ENCODE measurements at places on chromosomes 3 and 15.

DNA sequence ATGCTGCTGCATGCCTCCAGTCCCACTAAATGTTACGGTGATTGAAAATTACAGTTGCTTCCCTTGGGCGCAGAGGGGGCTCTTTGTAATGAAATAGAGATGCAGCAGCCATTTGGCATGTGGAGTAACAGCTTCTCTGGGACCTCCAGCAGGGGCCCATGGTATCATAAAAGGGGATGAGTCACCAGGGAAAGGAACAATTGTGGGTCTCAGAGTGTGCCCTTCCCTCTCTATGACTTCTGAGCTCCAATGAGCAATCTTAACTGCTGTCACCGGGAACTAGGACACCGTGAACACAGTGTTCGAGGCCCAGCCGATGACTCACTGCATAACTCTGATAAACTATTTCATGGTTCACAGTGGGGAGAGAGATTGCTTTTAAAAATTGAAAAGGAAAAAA lies 164.8 kb upstream of the NUDT16 start:
- no peaks in the 10 kb centered on the region for H3K36me3 ChIP-seq
- H3K4me1 ChIP-seq, result peaks cover 16% of the 10 kb centered on the region

- no peak overlapping the region for H3K27ac ChIP-seq
- no peak overlapping the region for H3K4me3 ChIP-seq
- H3K36me3 ChIP-seq, result no peaks in the 10 kb centered on the region
Measured at GRCh38 chr3:33231756-33232465, 13.3 kb upstream of the SUSD5 start.

- no peak overlapping the region for H3K27ac ChIP-seq
- H3K27me3 ChIP-seq, result no peaks in the 10 kb centered on the region
- no peak for DNase-seq
Measured at GRCh38 chr3:23501201-23501802, 298.2 kb downstream of the UBE2E2 start.

DNA sequence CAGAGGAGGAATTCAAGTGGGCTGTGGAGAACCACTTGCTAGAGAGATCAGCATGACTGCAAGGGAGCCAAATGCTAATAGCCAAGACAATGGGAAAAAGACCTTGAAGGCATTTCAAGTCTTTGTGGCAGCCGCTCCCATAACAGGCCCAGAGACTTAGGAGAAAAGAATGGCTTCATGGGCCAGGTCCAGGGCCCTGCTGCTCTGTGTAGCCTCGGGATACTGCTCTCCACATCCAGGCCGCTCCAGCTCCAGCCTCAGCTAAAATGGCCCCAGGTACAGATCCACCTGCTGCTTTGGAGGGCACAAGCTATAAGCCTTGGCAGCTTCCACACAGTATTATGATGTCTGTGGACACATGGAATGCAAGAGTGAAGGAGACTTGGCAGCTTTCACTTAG lies 157.7 kb downstream of the NECTIN3 start:
- H3K4me1 ChIP-seq, result no peaks in the 10 kb centered on the region
- no peak for DNase-seq
- H3K36me3 ChIP-seq, result no peaks in the 10 kb centered on the region
- H3K27me3 ChIP-seq, result no peaks in the 10 kb centered on the region
- no peak overlapping the region for H3K4me3 ChIP-seq

DNA sequence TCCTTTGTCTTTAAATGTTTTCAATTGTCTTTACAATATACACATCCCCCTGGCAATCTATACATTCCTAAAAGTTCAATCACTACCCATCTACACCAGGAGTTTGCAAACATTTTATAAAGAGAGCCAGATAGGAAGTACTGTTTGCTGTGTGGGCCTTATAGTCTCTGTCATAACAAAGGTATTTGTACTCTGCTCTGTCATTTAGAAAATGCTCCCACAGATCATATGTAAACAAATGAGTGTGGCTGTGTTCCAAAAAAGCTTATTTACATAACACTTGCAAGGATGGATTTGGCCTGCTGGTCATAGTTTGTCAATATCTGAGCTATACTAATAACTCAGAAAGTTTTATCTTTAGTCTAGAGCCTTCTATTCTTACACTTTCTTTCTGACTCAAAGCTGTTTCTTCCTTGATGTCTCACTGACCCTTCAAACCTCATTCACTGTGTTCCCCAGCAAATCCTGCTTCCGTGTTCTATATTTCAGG lies 511.9 kb downstream of the GBE1 start:
- no peaks in the 10 kb centered on the region for H3K36me3 ChIP-seq
- no peak for DNase-seq
- H3K4me3 ChIP-seq, result no peak overlapping the region
- H3K4me1 ChIP-seq, result no peaks in the 10 kb centered on the region
- no peaks in the 10 kb centered on the region for H3K27me3 ChIP-seq
- no peak overlapping the region for H3K27ac ChIP-seq

- no peak overlapping the region for H3K4me3 ChIP-seq
- peaks cover 2% of the 10 kb centered on the region for H3K27me3 ChIP-seq
- H3K36me3 ChIP-seq, result no peaks in the 10 kb centered on the region
- no peak overlapping the region for H3K27ac ChIP-seq
Measured at GRCh38 chr15:73677146-73677607, 7.0 kb upstream of the CD276 start.

GRCh38 chr3:141412936-141413354 lies 44.6 kb downstream of the ZBTB38 start:
- no peak overlapping the region for H3K4me3 ChIP-seq
- no peaks in the 10 kb centered on the region for H3K27me3 ChIP-seq
- H3K27ac ChIP-seq, result no peak overlapping the region
- H3K4me1 ChIP-seq, result peaks cover 24% of the 10 kb centered on the region

DNA sequence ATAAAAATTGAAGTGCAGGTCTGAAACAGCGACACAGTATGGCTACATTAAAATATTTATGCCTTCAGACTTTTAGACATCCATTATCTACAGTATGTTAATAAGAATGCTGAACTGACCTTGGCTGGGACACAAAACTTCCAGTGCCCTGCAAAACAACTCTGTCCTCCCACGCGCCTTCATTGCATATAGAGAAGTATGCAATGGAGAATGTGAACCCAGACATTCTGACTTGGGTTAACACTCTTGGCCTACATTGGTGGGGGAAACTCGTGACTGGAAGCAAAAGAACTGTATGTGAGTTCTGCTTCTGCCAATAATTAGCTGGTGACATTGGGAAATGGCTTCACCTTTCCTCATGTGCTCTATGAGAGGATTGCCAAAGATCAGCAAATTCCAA lies 110.5 kb upstream of the SLC24A5 start:
- H3K4me3 ChIP-seq, result no peak overlapping the region
- H3K36me3 ChIP-seq, result no peaks in the 10 kb centered on the region
- DNase-seq, result no peak
- H3K4me1 ChIP-seq, result no peaks in the 10 kb centered on the region

DNA sequence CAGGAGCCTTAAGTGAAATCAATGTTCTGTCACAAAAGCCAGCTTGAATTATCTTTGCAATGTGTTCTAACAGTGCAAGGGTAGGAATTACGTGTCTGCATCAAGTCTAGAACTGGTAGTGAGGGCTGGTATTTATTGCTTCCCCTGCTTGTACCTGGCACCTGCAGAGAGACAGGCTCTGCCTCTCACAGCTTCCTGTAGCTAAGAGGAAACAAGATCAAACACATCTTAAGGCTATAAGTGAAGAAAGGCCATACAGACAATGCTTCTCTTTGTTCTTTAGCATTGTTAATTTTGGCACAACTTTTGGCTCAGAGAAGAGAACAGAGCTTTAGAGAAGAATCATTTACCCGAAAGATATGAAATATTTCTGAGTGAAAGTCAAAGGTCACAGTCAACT lies 479.9 kb downstream of the GRM7 start:
- no peak overlapping the region for H3K27ac ChIP-seq
- H3K36me3 ChIP-seq, result no peaks in the 10 kb centered on the region
- H3K4me1 ChIP-seq, result peaks cover 5% of the 10 kb centered on the region
- H3K27me3 ChIP-seq, result peaks cover 2% of the 10 kb centered on the region

- peaks cover 18% of the 10 kb centered on the region for H3K4me1 ChIP-seq
- no peak overlapping the region for H3K27ac ChIP-seq
- H3K4me3 ChIP-seq, result no peak overlapping the region
- peaks cover 3% of the 10 kb centered on the region for H3K27me3 ChIP-seq
Measured at GRCh38 chr3:112633757-112634156, 7.2 kb downstream of the CCDC80 start.

- H3K36me3 ChIP-seq, result no peaks in the 10 kb centered on the region
- H3K4me1 ChIP-seq, result peaks cover 11% of the 10 kb centered on the region
- no peak for DNase-seq
- no peak overlapping the region for H3K4me3 ChIP-seq
Measured at GRCh38 chr3:153285194-153285641, 123.2 kb downstream of the RAP2B start.
